Stimulated activated CD8-positive, alpha-beta memory T cell treated with anti-CD3 and anti-CD28 coated beads, Interleukin-4, amount 100 ng/mL, for 4 hours (primary cell): ENCODE measurements at places on chromosomes 4 and X.

DNA sequence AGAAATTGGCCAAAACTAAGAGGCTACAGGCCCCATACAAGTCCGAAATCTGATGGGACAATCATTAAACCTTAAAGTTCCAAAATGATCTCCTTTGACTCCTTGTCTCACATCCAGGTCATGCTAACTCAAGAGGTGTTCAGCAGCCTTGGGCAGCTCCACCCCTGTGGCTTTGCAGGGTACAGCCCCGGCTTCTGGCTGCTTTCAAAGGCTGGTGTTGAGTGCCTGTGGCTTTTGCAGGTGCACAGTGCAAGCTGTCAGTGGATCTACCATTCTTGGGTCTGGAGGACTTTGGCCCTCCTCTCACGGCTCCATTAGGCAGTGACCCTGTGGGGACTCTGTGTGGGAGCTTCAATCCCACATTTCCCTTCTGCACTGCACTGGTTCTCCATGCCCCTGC lies 329.1 kb upstream of the MAD2L1 start:
- DNase-seq, result no peak

GRCh38 chr4:186226521-186227189 lies 652 bp upstream of the KLKB1 start:
- no peak for DNase-seq

DNA sequence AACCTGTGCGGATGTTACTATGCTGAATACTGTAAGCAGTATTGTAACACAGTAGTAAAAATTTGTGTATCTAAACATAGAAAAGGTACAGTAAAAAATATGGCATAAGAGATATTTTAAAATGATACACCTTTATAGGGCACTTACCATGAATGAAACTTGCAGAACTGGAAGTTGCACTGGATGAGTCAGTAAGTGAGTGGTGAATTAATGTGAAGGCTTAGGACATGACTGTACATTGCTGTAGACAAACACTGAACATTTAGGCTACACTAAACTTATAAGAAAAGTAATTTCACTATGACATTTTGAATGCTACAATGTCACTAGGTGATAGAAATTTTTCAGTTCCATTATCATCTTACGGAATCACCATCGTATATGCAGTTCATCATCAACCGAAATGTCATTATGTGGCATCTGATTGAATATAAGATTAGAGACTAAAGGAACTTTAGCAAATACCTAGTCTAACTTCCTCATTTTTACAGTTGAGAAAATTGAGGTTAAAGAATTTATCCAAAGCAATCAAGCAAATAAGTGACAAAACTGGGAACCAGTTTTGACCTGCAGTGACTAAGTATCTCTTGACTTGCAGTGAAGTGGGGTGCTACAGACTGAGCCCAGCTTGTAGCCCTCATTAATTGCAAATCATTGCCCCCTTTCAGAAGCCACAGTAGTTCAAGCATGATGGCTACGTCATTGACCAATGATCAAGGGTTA lies 55.3 kb downstream of the EGF start:
- no peak for DNase-seq

- DNase-seq, result no peak
Measured at GRCh38 chr4:22986262-22986661, 293.5 kb downstream of the GBA3 start.

DNA sequence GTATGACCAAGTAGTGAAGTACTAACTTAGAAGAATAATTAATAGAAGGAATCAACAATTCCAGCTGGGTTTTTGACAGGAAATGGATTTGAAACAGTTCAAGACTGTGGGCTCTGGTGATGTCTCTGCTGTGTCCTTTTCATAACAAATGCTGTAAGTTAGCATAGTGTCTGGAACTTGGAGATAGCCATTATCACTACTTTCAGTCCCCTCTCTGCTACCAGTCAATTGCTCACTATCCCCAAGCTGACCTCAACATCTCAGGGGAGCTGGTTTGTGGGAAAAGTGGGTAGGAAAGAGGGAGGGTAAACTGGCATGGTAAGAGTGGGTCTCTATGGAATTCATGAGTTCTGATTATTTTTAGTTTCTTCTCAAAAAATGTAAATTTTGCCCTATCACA lies 231.4 kb upstream of the MID1 start:
- no peak for DNase-seq

- DNase-seq, result no peak
Measured at GRCh38 chrX:105211066-105211575, 9.4 kb downstream of the TEX13A start.

DNA sequence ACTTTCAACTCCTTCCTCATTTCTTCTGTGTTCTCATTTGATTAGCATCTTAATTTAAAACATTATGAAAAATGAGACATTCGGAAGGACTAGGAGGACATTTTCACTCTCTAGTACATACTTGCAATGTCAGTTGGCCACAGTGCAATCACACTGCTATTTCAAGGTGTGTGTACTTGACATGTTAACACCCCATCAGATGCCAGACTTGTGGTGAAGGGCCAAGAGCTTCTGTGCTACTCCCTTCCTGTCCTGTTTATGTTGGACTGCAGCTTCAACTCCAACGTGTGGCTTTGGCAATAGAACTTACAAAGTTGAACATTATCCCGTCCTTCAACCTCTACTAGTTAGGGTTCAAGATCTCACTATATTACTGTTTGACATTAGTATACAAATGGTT lies 221.0 kb downstream of the PALLD start:
- no peak for DNase-seq

DNA sequence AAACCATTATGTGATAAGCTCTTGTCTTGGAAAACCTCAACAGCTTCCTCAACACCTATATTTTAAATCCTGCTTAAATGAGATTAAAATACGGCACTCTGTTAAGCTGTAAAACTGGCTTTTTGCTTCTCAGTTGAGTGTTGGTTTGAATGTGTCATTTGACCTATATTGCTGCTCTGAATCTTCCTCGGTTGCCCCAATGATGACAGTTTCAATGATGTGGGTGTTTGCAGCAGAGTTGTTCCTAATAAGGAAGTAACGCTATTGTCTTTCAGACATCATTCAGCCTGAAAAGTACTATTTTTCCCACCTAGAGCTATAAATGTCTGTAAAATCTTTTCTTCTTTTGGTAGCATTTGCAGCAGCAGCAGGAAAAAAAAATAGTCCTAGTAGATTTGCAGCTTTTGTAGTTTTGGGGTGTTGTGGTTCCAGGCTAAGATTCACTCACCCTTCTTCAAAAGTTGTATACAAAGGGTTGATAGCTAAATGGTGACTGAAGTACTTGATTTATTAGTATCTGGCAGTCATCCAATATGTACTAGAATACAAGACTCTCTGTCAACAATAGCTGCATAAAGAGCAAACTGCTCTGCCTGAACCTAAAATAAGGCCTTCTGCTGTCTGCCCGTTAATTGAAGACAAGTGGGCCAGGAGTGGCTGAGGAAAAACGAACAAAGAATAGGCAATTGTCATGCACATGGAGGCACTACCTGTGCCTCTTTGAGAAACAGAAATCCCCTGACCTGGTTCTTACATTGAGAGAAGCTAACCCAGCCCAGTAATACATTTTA lies 333.1 kb downstream of the IL1RAPL1 start:
- DNase-seq, result no peak

- no peak for DNase-seq
Measured at GRCh38 chr4:89173336-89174090, 62.2 kb downstream of the TIGD2 start.

GRCh38 chrX:41332005-41332404 lies 2.0 kb upstream of the DDX3X start:
- no peak for DNase-seq

GRCh38 chr4:157294575-157294974 lies 74.0 kb downstream of the GRIA2 start:
- no peak for DNase-seq

- no peak for DNase-seq
Measured at GRCh38 chr4:67104145-67104544, 441.2 kb downstream of the CENPC start.

- no peak for DNase-seq
Measured at GRCh38 chrX:19877431-19877830, 10.0 kb downstream of the SH3KBP1 start.

DNA sequence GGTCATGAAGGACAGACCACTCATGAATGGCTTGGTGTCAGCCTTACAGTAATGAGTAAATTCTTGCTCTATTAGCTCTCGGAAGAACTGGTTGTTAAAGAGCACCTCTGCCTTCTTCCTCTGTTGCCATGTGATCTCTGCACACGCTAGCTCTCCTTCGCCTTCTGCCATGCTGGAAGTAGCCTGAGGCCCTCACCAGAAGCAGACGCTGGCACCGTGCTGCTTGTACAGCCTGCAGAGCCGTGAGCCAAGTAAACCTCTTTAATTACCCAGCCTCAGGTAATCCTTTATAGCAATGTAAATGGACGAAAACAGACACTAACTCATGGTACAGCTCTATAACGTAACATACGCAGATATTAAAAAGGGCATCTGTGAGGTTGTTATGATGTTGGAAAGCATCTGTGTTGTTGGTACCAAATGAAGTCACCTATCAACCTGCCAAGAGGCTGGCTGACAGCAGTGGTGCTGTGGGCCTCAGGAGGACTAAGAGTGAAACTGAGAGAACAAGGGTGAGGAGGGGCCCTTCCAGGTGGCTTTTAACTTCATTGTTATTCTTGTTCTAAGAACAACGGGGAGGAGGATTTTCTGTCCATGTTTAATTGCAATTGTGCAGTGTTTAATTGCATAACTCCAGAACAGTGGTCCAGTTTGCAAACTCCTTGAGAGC lies 69.2 kb downstream of the CRMP1 start:
- no peak for DNase-seq

- no peak for DNase-seq
Measured at GRCh38 chr4:52051213-52051614, at the start of gene SPATA18. SPATA18 (plus strand) TSS chr4:52051304; CDS start chr4:52051705, 401 bp downstream.

DNA sequence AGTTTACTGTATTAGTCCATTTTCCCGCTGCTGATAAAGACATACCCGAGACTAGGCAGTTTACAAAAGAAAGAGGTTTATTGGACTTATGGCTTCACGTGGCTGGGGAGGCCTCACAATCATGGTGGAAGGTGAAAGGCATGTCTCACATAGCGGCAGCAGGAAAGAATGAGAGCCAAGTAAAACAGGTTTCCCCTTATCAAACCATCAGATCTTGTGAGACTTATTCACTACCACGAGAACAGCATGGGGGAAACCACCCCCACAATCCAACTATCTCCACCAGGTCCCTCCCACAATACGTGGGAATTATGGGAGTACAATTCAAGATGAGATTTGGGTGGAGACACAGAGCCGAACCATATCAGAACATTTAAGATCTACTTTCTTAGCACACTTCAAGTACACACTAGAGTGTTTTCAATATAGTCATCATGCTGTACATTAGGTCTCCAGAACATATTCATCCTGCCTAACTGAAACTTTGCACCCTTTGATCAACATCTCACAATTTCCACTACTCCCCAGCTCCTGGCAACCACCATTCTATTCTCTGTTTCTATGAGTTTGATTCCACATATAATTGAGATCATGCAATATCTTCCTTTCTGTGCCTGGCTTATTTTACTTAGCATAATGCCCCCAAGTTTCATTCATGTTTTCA lies 341.0 kb downstream of the ARHGAP24 start:
- no peak for DNase-seq

GRCh38 chr4:5409972-5410618 lies 298.3 kb downstream of the EVC2 start:
- DNase-seq, result no peak

GRCh38 chr4:119057417-119057816 lies 78.2 kb upstream of the MYOZ2 start:
- no peak for DNase-seq

- no peak for DNase-seq
Measured at GRCh38 chr4:169351872-169352271, 81.1 kb upstream of the SH3RF1 start.

DNA sequence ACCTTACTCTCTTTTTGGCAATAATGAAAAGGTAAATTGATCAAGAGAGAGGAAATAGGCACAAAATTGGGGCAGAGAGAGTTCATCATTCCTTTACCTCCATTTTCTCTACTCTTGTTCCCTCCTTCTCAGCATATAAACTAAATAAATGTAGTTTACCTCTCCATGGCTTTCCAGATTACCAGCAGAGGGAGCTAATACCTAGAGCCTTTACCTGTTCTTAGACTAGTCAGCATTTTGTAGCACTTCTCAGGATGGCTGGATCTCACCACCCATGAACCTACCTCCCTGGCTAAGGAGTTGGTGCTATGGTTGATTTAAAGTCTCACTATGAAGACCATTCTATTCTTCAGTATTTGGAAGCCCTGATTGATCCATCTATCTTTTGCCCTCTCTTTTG lies 15.7 kb downstream of the OFD1 start:
- DNase-seq, result no peak
